ENCODE measurements at places on chromosomes 7 and 10.

DNA sequence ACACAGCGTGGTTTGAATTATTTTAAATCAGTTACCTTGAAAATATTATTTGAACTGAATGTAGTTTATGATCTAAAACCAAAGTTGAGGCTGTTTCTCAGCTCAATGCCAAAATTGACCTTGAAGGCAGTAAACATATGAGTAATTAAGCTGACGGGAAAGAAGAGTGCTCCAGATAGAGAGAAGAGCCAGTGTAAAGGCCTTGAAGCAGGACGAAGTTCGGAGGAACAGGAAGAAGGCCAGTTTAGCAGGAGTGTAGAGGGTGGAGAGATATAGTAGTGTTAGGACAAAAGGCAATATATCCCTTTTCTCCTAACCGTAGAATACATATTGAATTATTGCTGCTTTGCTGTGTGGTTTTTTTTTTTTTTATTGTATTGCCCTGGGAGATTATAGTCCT, 63.2 kb downstream of the CYP51A1 start:
- DNase-seq: no peak

- no peak for DNase-seq
Measured at GRCh38 chr7:10211016-10211415, 762.7 kb upstream of the PHF14 start.

DNA sequence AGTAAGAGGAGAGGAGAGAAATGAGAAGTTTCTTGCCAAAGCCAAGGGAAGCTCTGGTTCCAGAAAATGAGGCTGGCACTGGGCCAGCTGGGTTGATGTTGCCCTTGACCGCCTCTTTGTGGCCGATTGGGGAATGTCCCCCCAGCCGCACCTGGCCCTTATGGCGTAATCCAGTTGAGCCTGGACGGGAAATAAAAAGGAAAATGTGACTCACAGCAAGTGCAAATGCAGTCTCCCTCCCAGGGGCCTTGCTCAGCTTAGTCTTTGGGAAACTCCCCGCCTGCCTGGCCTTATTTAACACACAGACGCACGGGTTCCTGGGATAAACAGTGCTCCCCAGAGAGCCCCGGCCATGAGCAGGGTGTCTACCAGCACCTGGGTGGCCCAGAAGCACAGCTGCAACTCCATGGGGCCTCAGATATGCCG, 174.8 kb downstream of the KIAA1217 start:
- DNase-seq: peak; percentile 70

DNA sequence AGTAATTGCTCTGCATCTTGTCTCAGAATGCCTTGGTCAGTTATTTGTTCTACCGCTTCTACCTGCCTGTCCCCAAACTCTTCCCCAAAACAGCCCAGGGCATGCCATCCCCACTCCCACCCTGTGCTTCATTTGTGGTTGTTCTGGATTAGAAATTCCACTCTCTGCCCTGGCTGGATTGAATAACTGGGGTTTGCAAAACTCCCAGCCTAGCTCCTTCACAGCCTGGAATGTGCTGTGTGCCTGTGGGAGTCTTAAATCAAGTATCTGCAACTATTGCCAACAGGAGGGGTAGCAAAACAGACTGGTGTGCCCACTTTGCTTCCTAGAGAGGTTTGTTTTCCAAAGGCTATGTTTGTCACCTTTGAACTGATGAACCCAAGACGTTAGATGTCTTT, 24.2 kb downstream of the TSPAN15 start:
- no peak for DNase-seq

GRCh38 chr10:122671355-122671754, 28.3 kb downstream of the C10orf120 start:
- no peak for DNase-seq

DNA sequence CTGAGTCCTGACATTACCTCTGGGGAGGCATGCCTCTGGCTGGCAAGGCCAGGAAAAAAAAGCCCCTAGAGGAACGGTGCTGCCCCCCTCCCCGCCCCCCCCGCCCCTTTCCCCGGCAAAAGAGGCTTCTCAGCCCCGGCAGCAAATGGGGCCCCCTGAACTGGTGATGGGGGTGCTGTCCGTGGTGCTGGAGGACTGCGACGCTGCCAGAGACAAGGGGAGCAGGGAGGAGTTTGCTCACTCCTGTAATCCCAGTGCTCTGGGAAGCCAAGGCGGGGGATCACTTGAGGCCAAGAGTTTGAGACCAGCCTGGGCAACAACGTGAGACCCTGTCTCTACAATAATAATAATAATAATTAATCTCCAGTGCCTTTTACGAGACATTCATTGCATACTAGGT, 23.7 kb downstream of the SRRM3 start:
- no peak for DNase-seq

DNA sequence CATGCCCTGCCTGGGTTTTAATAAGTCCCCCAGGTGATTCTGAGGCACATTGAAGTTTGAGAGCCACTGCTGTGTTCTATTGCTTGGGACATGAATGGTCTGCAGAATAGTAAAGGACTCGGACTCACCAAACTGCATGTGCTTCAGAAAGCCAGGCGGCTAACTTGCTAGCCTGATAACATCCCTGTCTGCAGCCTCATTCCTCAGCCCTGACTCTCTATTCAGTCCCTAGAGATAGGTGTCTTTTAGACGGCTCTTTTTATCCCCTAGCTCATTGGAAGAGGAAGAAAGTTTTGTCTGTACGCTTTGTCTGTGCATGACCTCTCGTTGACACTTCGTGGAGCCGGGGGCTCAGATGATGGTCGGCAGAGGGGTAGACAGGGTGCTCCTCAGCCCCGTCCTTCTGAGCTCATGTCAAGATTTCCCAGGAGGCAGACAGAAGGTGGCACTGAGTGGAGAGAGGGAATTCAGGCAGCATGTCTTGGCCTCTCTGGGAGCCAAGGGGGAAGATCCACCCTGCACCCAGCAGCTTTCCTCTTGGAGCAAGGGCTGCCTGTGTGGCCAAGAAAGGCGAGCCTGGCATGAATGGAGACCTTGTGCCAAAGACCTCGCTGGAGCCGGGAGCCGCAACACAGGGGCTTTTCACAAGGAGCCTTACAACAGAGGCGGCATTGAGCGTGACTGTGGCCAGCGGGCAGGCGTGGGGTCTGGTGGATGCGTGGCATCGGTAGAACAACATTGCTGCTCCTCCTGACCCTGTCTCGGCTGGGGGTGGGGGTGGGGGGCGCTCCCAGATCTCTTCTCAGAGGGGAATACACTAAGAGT, 51.1 kb upstream of the PODXL start:
- no peak for DNase-seq

DNA sequence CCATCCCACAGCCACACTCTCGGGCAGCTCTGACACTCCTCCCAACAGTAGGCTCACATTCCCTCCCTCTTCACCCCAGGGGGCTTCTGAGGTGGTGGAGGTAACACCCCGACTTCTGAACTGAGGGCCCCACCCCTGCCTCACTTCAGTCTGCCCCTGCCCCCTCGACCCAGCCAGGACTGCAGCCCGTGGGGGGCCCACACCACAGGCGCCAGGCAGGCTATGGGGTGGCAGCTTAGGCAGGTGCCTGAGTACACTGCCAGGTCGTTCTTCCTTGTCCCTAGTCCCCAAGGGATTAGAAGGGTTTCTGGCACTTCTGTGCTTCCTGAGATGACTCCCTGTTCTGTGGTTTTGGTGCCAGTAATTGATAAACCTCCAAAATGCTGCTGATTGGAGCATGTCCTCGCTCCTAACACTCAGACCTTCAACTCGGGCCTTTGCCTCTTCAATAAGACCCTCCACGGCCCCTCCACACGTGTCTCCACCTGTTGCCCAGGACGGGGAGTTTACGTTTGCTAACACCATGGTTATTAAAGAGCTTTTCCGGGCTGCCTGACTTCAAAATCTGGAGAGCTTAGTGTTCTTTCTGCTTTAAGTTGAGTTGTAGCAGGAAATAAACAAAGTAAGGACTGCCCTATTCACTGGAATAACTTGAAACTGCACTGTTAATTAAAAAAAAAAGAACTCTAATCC, 23.8 kb upstream of the LARP4B start:
- peak; percentile 73 for DNase-seq

DNA sequence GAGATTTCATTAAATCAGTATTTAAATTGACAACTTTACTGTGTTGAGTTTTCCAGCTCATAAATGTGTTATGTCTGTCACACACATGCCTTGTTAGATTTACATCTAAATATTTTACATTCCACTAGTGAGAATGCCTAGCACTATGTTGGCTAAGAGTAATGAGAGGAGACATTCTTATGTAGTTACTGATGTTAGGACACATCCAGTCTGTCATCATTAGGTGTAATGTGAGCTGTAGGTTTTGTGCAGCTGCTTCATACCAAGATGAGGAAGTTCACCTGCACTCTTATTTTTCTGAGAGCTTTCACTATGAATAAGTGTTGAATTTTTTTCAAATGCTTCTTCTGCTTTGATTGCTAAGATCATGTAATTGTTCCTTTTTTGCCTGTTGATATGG, 218.0 kb upstream of the IGFBP3 start:
- DNase-seq: no peak
